ENCODE measurements at places on chromosomes 16 and 17.
A peak's percentile ranks its signal among the peaks of the same experiment; 100 is the strongest.

- no peak for DNase-seq
Observed at GRCh38 chr17:27356091-27356705, 62.3 kb downstream of the WSB1 start.

DNA sequence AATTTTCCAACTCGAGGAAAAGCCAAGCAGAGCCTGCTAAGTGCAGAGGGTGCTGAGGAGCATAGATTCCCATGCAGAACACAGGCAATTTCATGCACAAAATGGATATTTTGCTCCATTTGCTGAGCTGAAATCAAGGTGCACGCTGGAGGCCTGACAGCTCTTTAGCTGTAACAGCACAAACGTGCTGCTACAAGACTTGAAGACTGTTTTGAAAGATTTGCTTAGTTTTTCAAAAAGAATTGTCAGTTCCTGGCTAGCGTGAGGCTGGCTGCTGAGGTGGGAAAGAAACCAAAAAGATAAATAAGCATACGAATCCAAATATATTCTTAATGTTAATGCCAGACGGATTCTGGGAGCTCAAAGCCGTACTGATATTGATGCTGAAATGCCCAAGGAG is 309.0 kb upstream of the MAF start:
- no peak for DNase-seq

GRCh38 chr17:31216031-31216751 is 80.8 kb downstream of the OMG start:
- DNase-seq = peak; percentile 16

DNA sequence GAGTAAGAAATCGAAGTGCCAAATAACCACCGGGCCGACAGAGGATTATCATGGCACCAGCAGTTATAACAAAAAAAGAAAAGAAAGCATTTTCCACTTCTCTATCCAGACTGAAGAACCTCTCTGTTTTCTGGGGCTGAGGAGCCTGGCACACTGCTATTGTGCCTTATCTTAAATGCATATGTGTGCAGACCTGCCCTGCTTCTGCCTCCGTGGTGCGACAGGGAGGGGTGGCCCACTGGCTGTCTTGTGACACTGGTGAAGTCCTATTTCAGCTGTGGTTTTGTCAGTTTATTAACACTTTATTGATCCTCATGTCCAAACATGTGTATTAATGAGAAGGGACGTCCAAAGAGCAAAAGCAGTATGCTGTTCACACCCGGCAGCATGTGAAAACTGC is 55.4 kb downstream of the CDK5R1 start:
- DNase-seq = no peak

DNA sequence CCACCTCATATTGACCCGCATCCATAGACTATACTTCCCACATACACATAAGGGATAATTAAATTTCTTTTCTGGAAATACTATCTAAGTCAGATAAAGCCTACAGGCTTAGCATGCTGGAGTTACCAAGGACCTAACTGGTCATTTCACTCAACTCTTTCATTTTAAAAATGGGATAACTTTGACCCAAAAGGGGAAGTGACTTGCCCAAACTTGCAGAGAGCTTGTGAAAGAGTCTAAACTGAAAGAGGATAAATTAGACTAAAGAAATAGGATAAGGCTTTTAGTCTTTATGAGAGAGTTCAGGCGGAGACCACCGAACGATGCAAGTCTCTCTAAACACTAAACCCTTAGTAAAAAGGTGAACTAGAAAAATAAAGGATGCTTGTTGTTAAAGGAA is 3.9 kb upstream of the KRT33A start:
- no peak for DNase-seq

- DNase-seq = no peak
Observed at GRCh38 chr17:57086069-57086930, 1.3 kb downstream of the AKAP1 start.

GRCh38 chr16:4415538-4416199 is 727 bp downstream of the CORO7 start:
- no peak for DNase-seq

DNA sequence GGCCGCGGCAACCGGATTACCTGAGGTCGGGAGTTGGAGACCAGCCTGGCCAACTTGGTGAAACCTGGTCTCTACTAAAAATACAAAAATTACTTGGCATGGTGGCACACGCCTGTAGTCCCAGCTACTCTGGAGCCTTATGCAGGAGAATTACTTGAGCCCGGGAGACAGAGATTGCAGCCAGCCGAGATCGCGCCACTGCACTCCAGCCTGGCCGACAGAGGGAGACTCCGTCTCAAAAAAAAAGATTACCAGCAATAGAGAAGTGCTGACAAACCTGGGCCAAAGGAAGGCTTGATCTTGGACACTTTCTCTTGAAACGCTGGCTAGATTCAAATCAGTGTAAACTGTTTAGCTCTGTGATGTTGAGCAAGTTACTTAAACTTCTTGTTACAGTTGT is 4.3 kb downstream of the MT1H start:
- no peak for DNase-seq

GRCh38 chr16:88591577-88592021 is 21.4 kb downstream of the ZC3H18 start:
- DNase-seq = no peak

- DNase-seq = peak; percentile 66
Observed at GRCh38 chr16:508884-509736, 18.4 kb upstream of the CAPN15 start.

- DNase-seq = peak; percentile 97
Observed at GRCh38 chr16:85395207-85395912, 217.8 kb upstream of the GSE1 start.

GRCh38 chr17:81251094-81251708 is 12.1 kb downstream of the NDUFAF8 start:
- peak; percentile 93 for DNase-seq

GRCh38 chr16:72536723-72537435 is 364.9 kb upstream of the PMFBP1 start:
- no peak for DNase-seq

GRCh38 chr17:41264599-41264998 is 579 bp upstream of the KRTAP9-6 start:
- no peak for DNase-seq

DNA sequence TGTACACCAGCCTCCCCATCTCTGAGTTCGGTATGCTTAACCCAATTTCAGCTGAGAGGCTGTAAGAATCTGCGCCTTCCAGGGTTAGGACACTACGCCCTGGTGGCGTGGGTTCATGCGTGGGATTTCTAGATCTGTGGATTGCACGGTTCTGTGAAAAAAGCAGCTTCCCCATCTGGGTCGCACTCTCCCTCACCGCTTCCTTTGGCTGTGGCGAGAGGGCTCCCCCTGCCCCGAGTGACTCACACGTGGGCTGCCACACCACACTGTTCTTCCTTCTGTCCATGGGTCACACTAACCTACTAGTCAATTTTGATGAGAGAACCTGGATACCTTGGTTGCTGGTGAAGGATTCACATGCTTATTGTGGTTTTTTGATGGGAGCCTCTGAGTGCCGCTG is 256.0 kb upstream of the MAF start:
- DNase-seq = no peak

GRCh38 chr16:57355898-57356414 is 2.6 kb upstream of the CCL22 start:
- DNase-seq = no peak

DNA sequence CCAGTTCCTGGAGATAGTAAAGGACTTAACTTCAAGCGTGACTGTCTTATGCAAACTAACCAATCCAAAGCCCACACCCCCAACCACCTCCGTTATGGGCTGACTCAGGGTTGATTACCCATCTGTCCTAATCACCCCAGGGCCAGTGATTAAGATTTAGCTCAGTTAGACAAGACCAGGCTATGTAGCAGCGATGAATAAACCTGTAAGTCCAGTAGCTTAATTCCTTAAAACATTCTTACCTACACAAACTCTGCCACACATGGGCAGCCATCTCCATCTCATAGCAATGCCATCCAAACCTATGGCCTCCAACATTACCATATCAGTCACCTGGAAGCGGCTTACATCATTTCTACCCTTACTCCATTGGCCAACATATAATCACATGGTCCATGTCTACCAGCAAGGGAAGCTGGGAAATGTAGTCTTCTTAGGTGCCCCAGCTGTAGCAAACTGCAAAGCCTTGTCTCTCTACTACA is 266.7 kb downstream of the SHISA9 start:
- DNase-seq = no peak

- DNase-seq = no peak
Observed at GRCh38 chr16:74982256-74982655, 2.7 kb downstream of the WDR59 start.

DNA sequence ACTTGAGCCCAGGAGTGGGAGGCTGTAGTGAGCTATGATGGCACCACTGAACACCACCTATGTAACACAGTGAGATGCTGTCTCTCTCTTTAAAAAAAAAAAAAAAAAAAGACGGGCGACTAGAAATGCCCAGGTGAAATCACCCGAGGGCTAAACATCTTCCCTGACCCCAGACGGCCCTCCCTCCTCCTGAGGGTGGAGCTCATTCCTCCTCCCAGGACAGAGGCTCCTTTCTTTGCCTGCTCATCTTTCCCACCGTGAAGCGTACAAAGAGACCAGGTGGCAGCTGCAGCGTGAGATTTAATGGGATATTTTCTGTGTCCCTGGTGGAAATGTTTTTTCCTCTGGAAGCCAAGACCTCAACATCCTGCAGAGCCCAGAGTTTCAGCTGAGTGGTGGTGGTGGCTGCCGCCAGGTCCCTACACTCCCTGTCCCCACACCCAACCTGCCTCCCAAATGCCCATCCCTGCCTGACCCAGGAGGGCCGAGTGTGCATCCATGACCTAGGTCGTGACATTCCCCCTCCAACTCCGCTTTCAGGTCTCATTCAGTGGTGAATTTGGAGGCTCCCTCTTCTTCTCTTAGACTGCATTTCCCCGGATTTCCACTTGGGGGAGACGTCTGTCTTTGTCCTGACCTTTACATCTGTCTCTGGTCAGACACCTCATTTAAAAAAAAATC is 14.4 kb upstream of the GPRC5B start:
- peak; percentile 21 for DNase-seq

DNA sequence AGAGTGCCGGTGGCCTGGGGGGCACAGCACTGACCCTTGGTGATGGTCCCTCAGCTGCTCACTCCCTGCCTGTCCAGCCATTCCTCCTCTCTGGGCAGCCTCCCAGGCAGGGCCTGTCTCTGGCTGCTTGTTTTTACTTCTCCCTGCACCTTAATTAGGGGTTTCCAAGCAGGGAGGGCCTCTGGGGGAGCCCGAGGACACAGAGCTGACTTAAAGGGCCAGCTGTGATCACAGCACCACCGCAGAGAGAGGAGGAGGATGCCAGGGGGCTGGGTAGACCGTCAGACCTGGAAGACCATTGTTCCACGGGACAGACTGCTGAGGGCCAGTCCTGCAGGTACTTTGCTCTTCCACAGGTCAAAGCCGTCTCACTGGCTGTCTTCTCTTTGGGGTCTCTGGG is 1.2 kb upstream of the DPH1 start:
- DNase-seq = no peak

DNA sequence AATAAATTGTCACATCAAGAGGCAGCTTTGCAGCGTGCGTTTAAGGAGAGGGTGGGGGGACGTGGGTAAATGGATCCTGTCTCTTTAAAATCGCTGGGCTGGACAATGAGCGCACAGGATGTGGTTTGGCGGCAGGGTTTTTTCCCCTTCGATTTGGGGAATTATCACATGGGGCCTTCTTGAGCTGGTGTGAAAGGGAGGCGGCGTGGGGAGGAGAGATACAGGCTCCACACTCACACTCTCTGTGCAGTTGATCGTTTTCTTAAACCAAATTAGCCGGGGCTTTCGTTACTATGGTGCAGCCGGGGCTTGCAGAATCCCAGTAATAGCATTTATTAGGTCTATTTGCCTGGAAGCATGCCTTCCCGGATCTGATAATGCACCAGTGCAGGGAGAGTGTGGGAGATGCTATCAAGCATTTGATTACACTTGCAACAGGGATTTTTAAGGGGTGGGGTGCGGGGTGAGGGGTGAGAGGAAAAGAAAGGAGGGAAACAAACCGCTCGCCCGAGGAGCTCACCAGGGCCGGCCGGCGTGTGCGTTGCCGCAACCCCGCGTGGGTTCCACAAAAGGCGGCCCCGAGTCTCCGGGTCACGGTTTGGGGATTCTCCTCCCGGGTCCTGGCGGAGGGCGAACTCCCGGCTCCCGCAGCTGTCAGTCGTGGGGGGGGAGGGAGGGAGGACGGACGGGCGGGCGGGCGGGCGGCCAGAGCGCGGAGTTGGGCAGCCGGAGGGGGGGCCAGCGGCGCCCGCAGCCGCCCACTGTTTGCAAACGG is 58.8 kb upstream of the GSE1 start:
- DNase-seq = peak; percentile 72

- no peak for DNase-seq
Observed at GRCh38 chr16:73951481-73951880, 345.1 kb upstream of the PSMD7 start.

DNA sequence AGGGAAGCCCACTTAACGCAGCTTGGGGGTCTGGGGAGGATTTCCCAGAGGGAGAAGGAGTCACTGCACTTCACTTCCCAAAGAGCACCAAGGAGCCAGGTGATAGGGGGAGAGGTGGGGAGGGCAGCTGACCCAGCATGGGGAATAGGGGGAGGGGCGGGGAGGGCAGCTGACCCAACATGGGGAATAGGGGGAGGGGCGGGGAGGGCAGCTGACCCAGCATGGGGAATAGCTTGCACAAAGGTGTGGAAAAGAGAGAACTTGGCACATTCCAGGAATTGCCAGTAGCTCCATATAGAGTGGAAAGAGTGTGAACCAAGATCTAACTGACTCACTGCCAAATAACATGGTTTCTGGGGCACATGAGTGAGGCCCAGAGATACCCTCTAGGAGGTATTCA is 110.3 kb downstream of the CCT6B start:
- no peak for DNase-seq

DNA sequence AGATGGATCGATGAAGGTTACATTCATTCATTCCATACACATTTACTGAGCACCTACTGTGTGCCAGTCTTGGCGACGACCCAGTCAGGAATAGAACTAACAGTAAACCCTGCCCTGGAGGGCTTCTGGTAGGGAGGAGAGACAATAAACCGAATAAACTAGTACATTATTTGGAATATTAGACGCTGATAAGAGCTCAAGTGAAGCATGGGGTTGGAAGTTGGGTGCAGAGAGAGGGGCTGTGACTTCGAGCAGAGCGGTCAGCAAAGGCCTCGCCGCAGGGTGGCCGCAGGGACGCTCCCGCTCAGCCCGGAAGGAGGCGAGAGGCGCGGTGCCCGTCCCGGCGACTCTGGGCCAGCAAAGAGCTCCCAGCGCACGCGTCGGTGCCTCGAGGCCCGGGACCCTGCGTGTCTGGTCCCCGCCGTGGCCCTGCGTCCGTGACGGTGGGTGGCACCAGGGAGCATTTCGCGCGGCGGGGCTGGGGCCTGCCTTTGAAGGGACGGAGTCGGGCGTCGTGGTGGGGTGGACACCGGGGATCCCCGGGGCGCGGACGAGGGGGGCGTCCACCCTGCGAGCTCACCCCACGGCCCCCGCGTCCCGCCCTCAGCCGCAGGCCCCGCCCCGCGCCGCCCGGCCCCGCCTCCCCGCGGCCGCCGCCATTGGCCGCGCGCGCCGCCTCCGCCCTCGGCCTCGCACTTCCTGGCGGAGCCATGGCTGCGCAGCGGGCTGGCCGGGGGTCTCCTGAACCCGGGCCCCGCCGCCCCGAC is at the start of gene KLHL36:
TSS of gene KLHL36 (plus strand) at position 684 of the 767 bp plus-strand sequence. CDS start 2,357 bp downstream, outside the sequence.
- no peak for DNase-seq

GRCh38 chr16:48491517-48491916 is 106.3 kb upstream of the SIAH1 start:
- no peak for DNase-seq

Data from DMS 273 treated with DMSO at 0.1 percent for 48 hours (cell line).